ENCODE measurements at places on chromosomes 2 and 18. TPM values are rescaled to one million over a fixed set of nuclear protein-coding genes. Genes with fewer than 3 reads are reported as not detected.

Gene STK39
- 11.8 TPM for total RNA-seq

Gene PRKAG3
- not detected for total RNA-seq

Gene AQP12A
- not detected for total RNA-seq

Gene CCDC85A
- 2.8 TPM for total RNA-seq

Gene ONECUT2
- total RNA-seq = under 0.01 TPM

Gene SLC9A4
- not detected for total RNA-seq

Gene STARD6
- total RNA-seq = 0.28 TPM

Gene LIMS3
- 12.7 TPM for total RNA-seq

Gene MYO3B
- total RNA-seq = not detected

Gene LAMA1
- 11.4 TPM for total RNA-seq

Gene TMEM169
- total RNA-seq = 0.83 TPM

Gene METAP1D
- 3.4 TPM for total RNA-seq

Gene GALNT3
- 2.0 TPM for total RNA-seq

Gene PCARE
- not detected for total RNA-seq

Gene ITPRIPL1
- 1.4 TPM for total RNA-seq

Gene CABYR
- total RNA-seq = 4.1 TPM

Gene ZC3H6
- total RNA-seq = 2.2 TPM

Gene ERBB4
- total RNA-seq = not detected

Gene C18orf63
- total RNA-seq = not detected

Gene LIMS2
- 1.1 TPM for total RNA-seq

Gene CRYGC
- total RNA-seq = not detected

Gene ERICH2
- not detected for total RNA-seq

Gene KIF3C
- 15.4 TPM for total RNA-seq

Gene CFAP221
- not detected for total RNA-seq

Gene DNAH6
- total RNA-seq = under 0.01 TPM

Gene MC4R
- total RNA-seq = 0.28 TPM

Gene INPP5D
- under 0.01 TPM for total RNA-seq

Gene PXDN
- total RNA-seq = 153 TPM

Gene ALPP
- total RNA-seq = not detected

Gene TUBA3E
- not detected for total RNA-seq

Gene DUSP11
- 28.6 TPM for total RNA-seq

Gene GPAT2
- 0.28 TPM for total RNA-seq

Gene ALPG
- total RNA-seq = not detected

Gene LRATD1
- 0.28 TPM for total RNA-seq

Gene RBM43
- 1.6 TPM for total RNA-seq

Gene CLEC4F
- total RNA-seq = not detected

Gene RUFY4
- not detected for total RNA-seq

Gene MEP1B
- total RNA-seq = not detected

Gene KIF5C
- 0.28 TPM for total RNA-seq

Gene SKA1
- 13.9 TPM for total RNA-seq

Gene ANKRD30B
- total RNA-seq = not detected

Gene CKAP2L
- 13.3 TPM for total RNA-seq

Gene SMCHD1
- 47.3 TPM for total RNA-seq

Gene ANKRD53
- total RNA-seq = 0.54 TPM

Gene GALR1
- total RNA-seq = not detected

Gene NOSTRIN
- 0.18 TPM for total RNA-seq

Gene ITM2C
- total RNA-seq = 46.8 TPM

Gene GKN2
- total RNA-seq = not detected

Gene TCF23
- total RNA-seq = not detected

Gene FAM237A
- not detected for total RNA-seq

Gene UGT1A9
- not detected for total RNA-seq

Gene SERPINB13
- not detected for total RNA-seq

Gene UGT1A10
- total RNA-seq = not detected

Gene IL1RL2
- 0.28 TPM for total RNA-seq

Gene RBM44
- 0.18 TPM for total RNA-seq

Gene SLC4A5
- total RNA-seq = not detected

Gene TEKT4
- total RNA-seq = not detected
